Activated CD4-positive, alpha-beta T cell treated with anti-CD3 and anti-CD28 coated beads, Interleukin-2, amount 50 U/mL, for 16 hours (primary cell): ENCODE measurements at places on chromosomes 7 and 10.

DNA sequence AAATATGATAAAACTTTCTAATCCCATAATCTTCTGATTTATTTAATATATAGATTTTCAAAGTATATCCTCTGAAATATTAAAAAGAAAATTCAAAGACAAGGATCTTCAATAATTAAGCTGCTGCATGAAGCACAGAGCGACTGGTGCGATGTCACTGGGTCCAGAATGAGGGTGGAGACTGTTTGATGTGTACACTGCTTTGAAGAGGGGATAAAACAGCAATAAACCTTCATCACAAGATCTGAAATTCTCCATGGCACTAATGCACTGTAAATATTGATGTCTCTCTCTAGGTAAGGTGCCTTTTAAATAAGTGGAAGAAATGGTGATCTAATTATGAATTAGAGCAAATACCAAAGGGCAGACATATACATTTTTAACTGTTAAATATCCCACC is 337.8 kb downstream of the PARD3 start:
- DNase-seq, result no peak

- no peak for DNase-seq
Measured at GRCh38 chr10:104284846-104285245, 15.9 kb downstream of the GSTO2 start.

DNA sequence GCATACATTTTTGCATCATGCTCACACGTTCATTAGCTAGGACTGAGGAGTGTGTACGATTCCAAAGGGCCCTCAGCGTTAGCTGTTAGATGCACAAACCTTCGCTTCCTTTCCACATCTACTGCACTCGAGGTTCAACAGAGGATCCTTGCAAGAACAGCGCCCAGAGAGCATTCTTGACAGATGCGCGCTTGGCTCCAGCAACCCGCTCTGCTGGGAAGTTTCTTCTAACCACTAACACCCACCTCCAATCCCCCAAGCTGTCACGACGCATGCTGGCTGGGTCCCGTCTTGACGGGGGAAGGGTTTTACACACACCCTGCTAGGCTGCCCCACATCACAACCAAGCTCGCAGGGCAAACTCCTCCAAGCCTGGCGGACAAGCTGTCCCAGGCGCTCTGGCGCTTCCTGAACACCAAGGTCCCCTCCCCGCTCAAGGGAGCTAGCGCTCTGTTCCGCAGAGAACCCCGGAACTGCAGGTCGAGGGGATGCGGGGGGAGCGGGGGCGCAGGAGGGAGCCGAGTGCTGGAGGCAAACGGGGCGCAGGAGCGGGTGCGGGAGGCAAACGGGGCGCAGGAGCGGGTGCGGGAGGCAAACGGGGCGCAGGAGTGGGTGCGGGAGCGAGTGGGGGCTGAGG is 653 bp upstream of the ADRB1 start:
- no peak for DNase-seq

GRCh38 chr10:6020826-6021225 is 41.3 kb downstream of the IL2RA start:
- no peak for DNase-seq

GRCh38 chr7:1033546-1034145 is 10.7 kb upstream of the GPR146 start:
- no peak for DNase-seq

DNA sequence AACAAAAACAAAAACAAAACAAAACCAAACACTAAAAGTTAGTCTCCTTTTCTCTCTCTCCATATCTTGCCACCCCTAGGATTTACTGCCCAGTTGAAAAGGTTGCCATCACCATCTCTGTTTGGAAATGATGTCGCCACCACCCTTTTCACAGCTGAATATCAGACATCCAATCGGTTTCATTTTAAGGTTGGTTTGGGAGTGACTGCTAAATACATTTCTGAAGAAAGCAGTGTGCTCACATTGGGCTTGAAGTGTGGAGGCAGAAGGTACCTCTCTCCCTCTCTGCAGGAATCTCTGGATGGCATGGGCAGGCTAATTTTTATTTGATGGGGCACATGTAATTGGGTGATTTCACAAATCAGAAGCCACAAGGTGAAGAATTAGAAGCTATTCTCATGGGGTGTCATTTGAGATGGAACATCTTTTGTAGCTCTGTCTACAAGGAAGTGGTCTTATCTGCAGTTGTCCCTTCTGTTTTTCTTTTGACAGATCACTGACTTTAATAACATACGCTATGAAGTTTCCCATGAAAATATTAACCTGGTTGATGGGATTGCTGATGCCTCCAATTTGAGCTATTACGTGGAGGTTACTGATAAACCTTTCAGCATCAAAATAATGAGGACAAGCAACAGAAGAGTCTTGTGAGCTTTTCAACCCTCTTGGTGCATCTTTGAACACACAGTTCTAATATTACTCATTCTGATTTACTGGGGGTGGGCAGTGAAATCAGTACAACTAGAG is 20.1 kb downstream of the MGAM2 start:
- DNase-seq, result no peak

DNA sequence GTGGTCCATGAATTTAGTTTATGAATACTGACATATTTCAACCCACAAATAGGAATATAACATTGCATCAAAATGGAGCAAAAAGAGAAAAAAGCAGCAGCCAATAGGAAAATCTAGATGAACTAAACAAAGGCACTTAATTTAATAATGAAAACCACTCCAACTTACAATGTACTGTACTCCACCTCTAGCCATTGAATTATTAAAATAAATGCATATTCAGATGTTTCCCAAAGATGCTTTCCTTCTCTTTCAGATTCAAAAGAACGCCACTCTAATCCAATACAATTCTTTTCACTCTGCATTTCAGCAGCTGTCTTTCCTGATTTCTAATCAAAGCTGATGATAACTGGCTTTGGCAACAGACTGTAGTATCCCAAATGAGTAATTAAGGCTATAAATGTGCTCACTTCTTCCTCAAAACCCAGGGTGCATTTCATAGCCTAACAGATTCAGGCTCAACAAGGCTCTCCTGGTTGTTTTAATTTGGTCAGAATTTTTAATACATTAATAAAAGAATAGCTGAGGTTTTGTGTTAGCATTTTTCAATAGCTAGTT is 577.1 kb downstream of the PARD3 start:
- no peak for DNase-seq

- DNase-seq, result no peak
Measured at GRCh38 chr10:31918671-31919409, 9.8 kb downstream of the ARHGAP12 start.

- no peak for DNase-seq
Measured at GRCh38 chr10:94777886-94778458, 15.5 kb downstream of the CYP2C19 start.

DNA sequence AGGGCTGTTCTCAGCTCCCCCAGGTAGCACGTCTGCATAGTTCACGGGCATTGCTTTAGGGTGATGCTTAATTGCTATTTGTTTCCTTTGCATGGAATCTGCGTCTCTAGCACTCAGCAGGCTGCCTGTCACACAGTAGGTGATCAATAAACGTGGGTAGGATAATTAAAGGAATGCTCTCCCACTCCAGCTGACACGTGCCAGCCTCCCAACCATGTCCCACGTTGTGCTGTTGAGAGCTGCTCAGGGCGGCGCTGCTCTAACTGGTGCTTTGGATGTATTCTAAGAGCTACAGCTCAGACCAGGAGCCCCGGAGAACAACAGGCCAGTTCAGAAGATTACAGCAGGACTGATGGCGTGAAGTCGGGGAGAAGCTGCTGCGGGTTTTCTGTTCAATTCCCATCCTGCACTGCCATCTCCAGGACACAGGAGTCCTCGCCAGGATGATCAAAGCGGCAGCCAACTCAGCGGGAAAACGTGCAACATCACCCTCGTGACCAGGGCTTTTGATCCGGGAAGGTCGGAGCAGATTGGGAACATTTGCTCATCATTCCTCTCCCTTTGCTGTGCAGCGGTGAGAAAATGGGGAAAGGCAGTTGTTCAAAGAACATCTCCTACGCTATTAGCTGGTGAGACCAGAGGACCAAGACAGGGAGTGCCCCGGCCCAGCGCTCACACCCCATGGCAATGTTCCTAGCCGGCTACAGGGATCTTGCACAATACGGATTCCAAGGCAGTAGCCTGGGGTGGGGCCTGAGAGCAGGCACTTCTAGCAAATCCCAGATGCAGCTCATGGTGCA is 50.5 kb upstream of the FOXK1 start:
- DNase-seq, result no peak

DNA sequence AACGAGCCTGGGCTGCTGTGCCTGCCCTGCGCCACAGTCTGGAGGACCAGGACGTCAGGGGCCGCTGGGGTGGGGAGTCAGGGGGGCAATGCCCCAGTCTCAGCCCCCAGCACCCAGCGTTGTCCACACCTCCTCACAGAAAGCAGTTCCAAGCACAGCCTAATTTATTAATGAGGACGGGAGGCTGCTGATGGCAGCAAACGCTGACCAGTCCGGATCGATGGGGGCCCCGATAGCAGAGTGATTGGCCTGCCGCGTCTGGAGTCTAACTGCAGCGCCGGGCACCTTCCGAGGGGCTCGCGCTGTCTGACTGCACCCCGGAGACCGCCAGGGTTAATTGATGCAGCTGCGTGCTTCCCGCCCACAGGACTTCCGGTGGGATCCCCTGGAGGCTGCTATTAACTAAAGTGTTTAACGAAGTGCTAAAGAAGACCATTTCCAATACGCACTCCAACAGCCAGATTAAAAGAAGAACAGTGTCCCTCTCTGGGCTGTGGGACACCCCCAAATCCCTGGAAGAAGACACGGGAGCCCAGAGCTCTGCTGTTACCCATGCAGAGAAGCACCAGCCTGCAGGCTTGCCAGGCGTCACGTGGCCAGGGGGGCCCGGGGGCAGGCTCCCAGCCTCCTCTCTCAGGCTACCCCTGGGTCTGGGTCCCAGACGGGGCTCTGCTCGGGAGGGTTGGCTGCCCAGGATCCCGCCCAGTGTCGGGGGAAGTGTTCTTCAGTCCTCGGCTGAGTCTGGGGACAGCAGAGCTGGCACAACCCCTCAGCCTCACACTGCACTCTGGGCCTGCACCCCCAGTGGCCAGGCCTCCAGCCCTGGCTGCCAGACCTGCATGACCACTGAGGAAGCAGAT is 63.8 kb downstream of the MICALL2 start:
- no peak for DNase-seq

GRCh38 chr10:44992070-44992731 is 8.5 kb upstream of the ZNF22 start:
- no peak for DNase-seq

- DNase-seq, result no peak
Measured at GRCh38 chr7:117401293-117402002, 25.8 kb downstream of the ASZ1 start.

DNA sequence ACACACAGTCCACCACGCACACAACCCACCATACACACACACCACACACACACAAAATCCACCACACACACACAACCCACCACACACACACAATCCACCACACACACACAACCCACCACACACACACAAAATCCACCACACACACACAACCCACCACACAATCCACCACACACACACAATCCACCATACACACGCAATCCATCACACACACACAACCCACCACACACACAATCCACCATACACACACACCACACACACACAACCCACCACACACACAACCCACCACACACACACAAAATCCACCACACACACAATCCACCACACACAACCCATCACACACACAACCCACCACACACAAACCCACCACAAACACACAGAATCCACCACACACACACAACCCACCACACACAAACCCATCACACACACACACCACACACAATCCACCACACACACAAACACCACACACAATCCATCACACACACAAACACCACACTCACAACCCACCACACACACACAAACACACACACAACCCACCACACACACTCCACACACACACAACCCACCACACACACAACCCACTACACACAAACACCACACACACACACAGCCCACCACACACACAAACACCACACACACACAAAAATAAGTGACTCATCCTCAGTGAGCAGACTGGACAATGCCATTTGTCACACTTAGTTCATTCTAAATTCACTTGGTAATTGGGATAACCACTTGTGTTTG is 8.8 kb upstream of the REPIN1 start:
- no peak for DNase-seq

DNA sequence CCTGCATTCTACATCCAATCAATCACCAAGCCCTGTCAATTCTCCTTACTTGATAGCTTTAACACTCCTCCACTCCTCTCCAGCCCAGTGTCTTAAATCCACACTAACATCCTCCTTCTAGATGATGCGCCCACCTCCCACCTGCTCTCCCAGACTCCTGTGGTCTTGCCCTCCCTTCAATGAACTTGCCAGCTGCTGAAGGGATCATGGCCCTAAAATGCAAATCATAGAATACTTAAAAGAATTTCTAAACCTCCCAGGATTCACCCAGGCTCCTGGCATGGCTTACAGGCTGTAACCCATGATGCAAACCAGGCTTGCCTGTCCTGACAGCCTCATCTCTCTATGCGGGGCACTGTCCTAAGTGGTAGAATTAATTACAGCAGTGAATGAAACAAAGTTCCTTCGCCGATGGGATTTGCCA is 43.6 kb downstream of the SYPL1 start:
- no peak for DNase-seq
